ENCODE measurements at places on chromosomes 12 and 14. TPM values are rescaled to one million over a fixed set of nuclear protein-coding genes. Genes with fewer than 3 reads are reported as not detected.

DNA sequence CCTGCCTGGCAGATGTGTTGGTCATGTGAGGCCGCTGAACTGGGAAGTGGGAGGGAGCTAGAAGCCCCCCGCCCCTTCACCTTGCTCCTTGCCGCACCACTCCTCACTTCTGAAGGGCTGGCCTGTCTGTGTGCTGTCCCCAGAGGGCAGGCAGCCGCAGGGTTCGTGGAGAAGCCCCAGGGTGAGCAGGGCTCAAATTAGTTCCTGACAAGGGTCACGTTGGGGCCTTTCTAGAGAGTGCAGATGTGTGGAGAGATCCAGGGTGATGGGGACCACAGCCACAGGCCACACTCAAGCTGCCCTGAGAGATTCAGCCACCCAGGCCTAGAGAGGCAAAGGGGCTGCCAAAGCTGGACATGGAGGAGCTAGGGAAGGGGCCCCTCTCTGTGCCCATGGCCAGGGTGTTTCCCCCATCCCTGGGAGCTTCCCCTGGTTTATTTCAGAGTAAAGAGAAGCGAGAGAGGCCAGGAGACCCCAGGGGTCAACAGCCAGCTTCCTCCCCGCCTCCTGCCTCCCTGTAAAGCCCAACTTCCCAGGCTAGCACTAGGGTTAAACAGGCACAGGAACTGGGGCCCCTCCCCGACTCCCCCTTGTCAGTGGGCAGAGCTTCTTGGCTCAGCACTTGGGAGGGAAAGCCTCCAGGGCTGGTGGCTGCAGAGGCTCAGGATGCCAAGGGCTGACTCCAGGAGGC lies 16.2 kb downstream of the SLC25A29 start:
- no peak for DNase-seq

DNA sequence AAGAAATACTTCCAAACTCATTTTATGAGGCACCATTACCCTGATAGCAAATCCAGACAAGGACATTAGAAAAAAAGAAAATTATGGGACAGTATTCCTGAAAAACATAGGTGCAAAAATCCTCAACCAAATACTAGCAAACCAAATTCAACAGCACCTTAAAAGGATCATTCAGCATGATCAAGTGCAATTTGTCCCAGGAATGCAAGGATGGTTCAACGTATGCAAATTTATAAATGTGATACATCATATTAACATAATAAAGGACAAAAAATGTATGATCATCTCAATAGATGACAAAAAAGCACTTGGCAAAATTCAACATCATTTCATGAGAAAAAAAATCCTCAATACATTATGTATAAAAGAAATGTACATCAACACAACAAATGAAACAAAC lies 162.9 kb downstream of the DUSP6 start:
- no peak for DNase-seq

- no peak for DNase-seq
Measured at GRCh38 chr12:58914457-58914856, 5.8 kb downstream of the LRIG3 start.

DNA sequence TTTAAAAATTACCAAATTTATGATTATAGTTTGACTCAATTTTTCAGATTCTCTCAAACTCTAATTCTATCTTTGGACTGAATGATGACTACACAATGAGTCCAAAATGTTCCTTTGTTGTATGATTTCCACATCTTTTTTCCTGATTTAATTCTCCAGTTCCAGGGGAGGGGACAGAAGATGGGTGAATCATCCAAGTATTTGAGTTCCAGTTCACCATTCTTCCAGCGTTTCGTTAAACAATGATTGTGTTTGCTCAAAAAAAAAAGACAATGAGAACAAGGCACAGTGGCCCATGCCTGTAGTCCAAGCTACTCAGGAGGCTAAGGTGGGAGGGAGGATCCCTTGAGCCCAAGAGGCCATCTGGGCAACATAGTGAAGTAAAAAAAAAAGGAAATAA lies 23.8 kb downstream of the BAZ1A start:
- DNase-seq, result no peak

DNA sequence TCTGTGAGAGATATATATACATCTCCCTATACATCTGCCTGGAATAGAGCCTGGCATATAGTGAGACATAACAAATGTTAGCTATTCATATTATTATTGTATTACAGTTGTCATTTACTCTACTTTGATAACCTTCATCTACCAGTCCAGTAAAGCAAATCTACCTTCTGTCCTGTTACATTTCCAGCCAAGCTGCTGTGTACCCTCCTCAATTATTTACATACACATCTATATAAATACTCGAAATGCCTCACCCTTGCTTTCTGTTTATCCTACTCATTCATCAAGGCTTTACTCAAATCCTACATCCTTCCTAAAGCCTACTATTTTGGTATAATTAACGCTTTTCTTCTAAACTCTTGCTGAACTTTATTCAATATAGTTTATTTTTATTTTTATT lies 8.7 kb downstream of the ZBTB1 start:
- no peak for DNase-seq

DNA sequence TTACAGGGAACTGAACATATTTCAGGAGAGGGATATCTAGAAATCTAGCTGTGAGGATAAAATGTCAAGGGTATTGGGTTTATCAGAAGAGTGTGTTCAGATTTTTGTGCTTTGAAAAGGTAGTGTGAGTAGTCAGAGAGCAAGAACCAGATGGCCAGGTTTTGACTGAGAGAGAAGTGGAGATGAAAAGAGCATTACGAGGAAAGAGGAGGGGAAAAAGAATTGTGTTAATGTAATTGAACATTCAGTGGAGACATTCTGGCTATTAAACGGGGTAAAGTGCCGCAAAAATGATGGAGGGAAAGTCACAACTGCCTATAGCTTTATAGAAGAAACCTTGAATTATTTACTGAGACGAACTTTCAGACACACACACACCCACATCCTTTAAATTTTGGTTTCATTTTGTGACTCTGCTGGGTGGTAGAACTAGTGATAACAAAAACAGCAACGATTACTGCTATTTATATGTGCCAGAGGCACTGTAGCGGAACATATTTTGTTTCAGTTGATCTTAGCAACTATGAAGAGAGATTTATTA lies 213.6 kb downstream of the ERC1 start:
- no peak for DNase-seq

The GPRC5D gene
- not detected for total RNA-seq

The RERG gene
- total RNA-seq, result 10.9 TPM
